ENCODE measurements at places on chromosomes 7 and 10.

- DNase-seq, result no peak
Measured at GRCh38 chr7:1360521-1360971, 98.7 kb downstream of the MICALL2 start.

DNA sequence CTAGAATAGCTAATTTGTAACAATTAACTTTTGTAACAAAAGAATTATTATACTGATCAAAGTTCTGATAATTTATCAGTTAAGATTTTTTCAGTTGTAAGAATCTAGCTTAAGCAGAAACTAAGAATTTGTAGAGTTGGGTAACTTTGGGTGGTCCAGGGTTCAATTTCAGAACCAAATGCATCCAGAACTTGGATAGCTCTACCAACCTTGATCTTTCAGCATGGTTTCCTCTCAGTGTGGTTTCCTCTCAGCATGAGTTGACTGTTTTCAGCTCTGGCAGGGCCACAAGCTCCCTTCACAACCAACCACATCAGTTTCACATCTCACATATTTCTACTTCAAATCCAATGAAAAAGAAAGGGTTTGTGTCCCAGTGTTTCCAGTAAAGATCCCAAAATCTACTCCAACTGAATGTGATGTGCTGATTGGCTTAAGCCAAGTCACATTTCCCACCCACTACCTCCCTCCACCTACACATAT is 3.3 kb upstream of the FAS start:
- DNase-seq, result peak; percentile 51

DNA sequence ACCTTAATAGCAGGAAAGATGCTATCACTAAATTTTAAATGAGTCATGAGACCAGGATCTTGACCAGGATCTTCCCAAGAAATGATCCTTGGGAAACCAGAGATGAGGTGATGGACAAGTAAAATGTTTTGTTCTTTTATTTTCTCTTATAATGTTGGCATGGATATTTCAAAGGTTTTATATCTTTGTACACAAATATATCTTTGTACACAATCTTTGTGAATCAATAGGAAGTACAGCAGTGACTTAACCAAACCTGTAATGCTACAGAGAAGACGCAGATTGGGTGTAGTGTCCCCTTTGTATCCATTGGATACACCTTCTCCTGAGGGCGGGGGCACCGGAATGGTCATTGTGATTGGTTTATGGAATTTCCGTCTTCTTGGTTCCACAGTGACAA is 180.1 kb upstream of the CCDC6 start:
- DNase-seq, result no peak

- no peak for DNase-seq
Measured at GRCh38 chr10:3786295-3787015, 1.4 kb upstream of the KLF6 start.

GRCh38 chr7:30181211-30181610 is 46.4 kb downstream of the MTURN start:
- DNase-seq, result no peak

DNA sequence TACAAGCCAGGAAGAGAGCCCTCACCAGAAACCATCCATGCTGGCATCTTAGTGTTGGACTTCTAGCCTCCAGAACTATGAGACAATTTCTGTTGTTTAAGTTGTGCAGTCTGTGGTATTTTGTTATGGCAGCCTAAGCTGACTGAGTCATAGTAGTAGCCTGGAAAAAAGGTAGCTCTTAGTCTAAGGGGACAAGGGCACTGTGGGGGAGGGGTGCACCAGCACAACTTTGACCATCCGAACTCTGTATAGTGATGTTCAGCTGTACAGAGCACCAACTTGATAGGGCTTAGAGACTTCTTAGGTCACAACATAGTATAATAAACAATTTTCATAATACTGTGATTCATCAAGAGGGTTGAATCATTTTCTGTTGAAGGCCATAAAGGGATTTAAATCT is 14.3 kb downstream of the EIF4EBP2 start:
- no peak for DNase-seq

- no peak for DNase-seq
Measured at GRCh38 chr10:66714741-66715140, 211.1 kb upstream of the LRRTM3 start.

GRCh38 chr7:33155811-33156210 is 26.4 kb downstream of the BBS9 start:
- DNase-seq, result no peak

- DNase-seq, result no peak
Measured at GRCh38 chr7:94145602-94146001, 141.4 kb upstream of the BET1 start.

GRCh38 chr7:123594813-123595241 is 6.8 kb upstream of the ASB15 start:
- DNase-seq, result no peak

DNA sequence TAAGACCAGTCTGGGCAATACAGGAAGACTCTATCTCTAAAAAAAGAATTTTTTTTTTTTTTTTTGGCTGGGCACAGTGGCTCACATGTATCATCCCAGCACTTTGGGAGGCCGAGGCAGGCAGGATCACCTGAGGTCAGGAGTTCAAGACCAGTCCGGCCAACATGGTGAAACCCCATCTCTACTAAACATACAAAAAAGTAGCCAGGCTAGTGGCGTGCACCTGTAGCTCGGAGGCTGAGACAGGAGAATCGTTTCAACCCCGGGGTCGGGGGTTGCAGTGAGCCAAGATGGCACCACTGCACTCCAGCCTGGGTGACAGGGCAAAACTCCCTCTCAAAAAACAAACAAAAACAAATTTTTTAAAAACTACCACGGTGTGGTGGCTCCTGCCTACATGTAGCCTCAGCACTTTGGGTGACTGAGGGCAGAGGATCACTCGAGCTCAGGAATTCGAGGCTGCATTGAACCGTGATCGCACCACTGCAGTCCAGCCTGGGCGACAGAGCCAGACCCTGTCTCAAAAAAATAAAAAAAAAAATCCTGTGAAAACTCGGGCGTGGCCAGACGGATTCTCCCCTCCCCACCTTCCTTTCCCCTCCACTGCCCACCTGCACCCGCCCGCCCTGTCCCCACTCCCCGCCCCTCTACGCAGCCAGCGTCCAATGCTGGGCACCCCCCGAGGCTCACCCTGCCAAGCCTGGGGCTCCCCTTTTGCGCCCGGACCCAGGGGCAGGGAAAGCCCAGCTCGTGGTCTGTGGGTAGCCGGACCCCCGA is 745 bp upstream of the ORAI2 start:
- DNase-seq, result no peak

- no peak for DNase-seq
Measured at GRCh38 chr10:94224656-94225055, 138.1 kb downstream of the NOC3L start.

- no peak for DNase-seq
Measured at GRCh38 chr7:29284696-29285443, 90.3 kb downstream of the CHN2 start.

DNA sequence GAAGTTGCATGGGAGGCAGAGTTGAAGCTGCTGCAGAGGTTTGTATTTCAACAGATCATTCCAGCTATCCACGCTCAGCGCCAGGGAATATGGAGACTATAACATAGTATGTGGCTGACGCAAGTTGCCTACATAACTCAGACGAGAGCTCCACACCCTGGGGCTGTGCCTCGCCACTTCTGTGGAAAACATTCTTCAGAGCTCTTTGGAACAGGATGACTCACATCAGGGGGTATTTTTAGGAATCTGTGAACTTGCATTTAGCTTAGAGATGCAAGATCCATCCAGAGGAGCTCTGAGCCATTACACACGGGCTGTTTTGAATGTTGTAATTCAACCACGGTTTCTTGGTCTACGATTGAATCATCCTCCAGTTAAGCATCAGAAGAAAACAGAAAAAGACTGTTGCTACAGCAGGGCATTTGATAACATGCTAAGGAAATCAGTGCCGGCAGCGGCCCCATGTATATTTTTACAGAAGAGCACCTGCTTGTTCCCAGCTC is 481.5 kb upstream of the AKR1E2 start:
- no peak for DNase-seq

- no peak for DNase-seq
Measured at GRCh38 chr10:72292223-72292691, 18.5 kb downstream of the DDIT4 start.

- no peak for DNase-seq
Measured at GRCh38 chr7:146656988-146657387, 540.4 kb downstream of the CNTNAP2 start.

- DNase-seq, result no peak
Measured at GRCh38 chr10:122348935-122349361, 25.6 kb upstream of the PLEKHA1 start.

DNA sequence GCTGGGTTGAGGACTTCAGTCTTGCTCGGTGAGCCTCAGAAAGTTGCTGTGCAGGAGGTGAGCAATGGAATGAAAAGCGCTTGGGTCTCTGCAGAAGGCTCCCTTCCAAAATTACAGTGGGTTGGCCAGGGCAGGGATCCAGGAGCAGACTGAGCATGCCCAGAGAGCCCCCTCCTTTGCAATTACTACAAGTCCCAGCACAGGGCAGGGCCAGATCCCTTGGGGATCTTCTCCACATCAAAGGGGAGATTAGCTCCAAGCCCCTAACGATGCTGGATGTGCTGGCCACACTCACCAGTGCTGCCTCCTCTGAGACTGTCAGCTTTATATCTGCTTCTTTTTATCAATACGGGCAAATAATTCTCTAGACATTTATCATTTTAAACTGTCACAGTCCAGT is 337.5 kb downstream of the RPS24 start:
- DNase-seq, result no peak

- DNase-seq, result no peak
Measured at GRCh38 chr7:128103498-128104107, 72.4 kb upstream of the LRRC4 start.

GRCh38 chr10:73655257-73655989 is 406 bp downstream of the SYNPO2L start:
- DNase-seq, result no peak

DNA sequence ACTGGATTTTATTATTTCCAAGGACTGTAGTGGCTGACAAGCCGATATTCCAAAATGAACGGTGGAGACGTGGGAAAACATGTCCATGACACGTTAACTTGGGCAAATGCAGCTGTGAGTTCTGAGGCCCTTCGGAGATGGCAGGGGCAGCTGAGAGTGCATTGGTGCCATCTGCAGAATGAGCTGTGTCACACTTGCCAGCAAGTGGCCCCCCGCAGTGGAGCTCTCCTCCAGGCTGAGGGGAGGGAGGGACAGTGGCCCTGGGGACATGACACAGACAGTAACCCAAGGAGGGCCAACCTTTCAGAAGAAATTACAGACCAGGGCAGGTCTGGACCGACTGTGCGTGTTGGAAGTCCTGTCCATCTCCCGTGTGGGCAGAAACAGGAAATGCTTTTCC is 139.4 kb downstream of the SVIL start:
- DNase-seq, result no peak

GRCh38 chr10:84241185-84241790 is at the start of gene LRIT1:
Gene LRIT1 (minus strand): TSS chr10:84241546. CDS start chr10:84241439, 107 bp downstream.
- DNase-seq, result no peak

GRCh38 chr7:55071411-55072175 is 52.8 kb downstream of the EGFR start:
- no peak for DNase-seq

DNA sequence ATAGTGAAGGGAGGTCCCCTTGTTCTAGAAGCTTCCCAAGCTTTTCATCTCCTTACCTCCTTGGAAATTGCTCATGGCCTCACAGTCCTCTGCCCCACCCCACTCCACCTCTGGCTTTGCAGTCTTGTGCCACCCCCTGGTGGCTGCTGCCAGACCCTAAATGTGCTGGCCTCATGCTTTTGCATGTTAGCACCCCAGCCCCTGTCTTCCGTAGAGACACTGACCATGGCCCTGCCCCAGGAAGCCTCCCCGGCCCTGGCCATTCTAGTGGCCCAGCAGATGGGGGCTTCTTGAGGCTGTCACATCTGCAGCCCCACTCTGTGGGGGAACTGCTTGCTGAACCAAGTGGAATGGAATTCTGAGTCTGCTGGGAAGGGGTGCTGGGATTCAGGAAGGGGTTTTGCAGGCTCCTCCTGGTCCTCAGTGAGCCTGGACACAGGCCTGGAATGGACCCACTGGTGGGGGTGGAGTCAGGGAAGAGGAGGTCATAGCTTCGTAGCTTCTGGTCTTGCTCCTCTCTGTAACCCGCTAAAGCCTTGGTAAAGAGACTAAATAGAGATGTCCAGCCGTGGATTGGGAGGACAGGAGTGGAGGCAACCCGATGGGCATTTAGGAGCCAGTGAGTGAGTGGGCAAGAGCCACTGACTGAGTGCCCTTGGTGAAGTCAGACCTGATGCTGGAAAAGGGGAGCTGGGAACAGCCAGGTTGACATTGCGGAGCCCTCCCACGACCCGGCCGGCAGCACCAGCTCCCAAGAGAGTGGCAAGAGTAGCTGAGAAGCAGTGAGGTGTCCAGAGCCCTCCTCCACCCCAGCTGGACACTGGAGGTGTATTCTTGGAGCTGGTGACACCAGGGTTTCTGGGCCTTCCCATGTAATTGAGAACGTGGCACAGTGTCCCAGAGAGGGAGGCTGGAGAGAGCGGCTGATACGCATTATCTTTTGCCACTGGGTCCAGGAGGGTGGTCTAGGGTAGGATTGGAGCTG is 20.9 kb downstream of the RAMP3 start:
- no peak for DNase-seq

- DNase-seq, result no peak
Measured at GRCh38 chr10:122132331-122132755, 138.8 kb upstream of the BTBD16 start.

DNA sequence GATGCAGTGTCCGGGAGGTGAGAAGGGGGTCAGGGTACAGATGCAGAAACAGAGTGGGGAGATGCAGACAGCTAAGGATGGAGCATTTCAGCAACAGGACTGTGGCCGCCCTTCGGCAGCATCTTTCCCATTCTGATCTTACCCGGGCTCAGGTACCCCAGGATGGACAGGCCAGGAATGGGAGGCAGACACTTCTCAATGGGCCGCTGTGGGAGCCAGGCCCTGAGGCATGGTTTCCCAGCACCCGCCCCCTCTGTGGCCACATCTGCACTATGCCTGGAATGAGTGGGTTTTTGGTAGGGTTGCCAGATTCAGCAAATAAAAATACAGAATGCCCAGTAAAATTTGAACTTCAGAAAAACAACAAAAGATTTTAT is 105.2 kb upstream of the CTBP2 start:
- no peak for DNase-seq

DNA sequence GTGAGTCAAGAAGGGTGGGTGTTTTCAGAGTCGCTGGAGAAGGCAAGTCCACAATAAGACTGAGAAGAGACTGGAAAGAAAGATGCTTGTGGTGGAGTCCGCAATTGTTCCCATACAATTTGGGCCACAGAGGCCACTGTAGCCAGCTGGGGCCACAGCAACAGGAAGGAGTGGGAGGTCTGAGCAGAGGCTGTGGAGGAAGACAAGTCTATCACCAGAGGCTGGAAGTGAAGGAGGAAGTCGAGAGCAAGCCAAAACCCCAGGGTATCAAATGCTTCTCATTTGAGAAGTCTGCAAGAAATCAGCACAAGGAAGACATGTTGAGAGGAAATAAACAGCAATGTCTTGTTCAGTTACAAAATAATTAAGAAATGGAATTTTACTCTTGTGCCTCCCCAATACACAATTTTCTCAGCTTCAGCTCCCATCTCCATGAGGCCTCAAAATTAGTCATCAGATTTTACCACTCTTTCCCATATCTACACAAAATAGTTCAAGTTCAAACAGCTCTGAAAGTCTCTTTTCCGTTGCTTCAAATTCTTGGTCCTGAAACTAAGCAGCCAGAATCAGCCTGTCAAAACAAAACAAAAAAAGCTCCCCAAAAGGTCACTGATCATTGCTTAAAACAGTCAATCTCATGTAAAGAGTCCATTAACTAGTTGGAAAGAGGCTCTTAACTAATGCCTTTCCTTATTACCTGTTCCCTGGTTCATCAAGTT is 31.6 kb downstream of the SLC16A12 start:
- DNase-seq, result no peak

All from bone marrow (tissue), 2 donors.